Memory B cell (primary cell): ENCODE measurements at places on chromosomes 7 and 10.

GRCh38 chr7:127616724-127617123 is 1.2 kb downstream of the PAX4 start:
- H3K4me3 ChIP-seq = no peak overlapping the region
- no peak for DNase-seq
- peaks cover 33% of the 10 kb centered on the region for H3K27me3 ChIP-seq
- no peak overlapping the region for H3K27ac ChIP-seq
- peaks cover 2% of the 10 kb centered on the region for H3K36me3 ChIP-seq
- peaks cover 3% of the 10 kb centered on the region for H3K4me1 ChIP-seq

DNA sequence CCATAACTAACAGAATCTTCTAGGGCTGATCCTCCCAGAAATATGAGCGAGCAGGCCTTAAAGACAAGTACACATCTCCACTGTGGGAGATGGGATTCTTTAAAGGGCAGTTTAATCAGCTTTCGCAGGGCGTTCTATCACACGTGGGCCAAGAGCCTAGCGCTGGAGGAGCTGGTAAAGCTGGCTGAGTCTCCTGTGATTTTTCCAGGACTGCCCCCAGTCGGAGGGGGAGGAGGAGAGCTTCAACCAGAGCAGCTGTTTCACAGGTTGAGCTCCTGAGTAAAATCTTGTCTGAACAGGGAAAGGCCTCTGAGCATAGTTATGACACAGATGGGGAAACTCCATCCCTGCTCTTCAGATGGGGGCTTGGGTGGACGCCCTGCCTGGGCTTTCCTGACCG is 87.0 kb downstream of the ZNF365 start:
- H3K27ac ChIP-seq = no peak overlapping the region
- DNase-seq = no peak
- H3K27me3 ChIP-seq = no peaks in the 10 kb centered on the region
- no peak overlapping the region for H3K4me3 ChIP-seq
- peaks cover 20% of the 10 kb centered on the region for H3K4me1 ChIP-seq
- no peaks in the 10 kb centered on the region for H3K36me3 ChIP-seq

- H3K27me3 ChIP-seq = no peaks in the 10 kb centered on the region
- H3K4me1 ChIP-seq = no peaks in the 10 kb centered on the region
- H3K27ac ChIP-seq = no peak overlapping the region
- H3K4me3 ChIP-seq = no peak overlapping the region
Measured at GRCh38 chr10:129775681-129776080, 188.4 kb downstream of the EBF3 start.

GRCh38 chr10:352476-353235 is 217.4 kb downstream of the ZMYND11 start:
- no peaks in the 10 kb centered on the region for H3K4me1 ChIP-seq
- H3K36me3 ChIP-seq = no peaks in the 10 kb centered on the region
- no peaks in the 10 kb centered on the region for H3K27me3 ChIP-seq
- H3K27ac ChIP-seq = no peak overlapping the region

- H3K4me3 ChIP-seq = peak overlapping the region; percentile 78
- peaks cover 26% of the 10 kb centered on the region for H3K4me1 ChIP-seq
- no peak for DNase-seq
- H3K36me3 ChIP-seq = peaks cover 5% of the 10 kb centered on the region
- no peaks in the 10 kb centered on the region for H3K27me3 ChIP-seq
- H3K27ac ChIP-seq = peak overlapping the region; percentile 42
Measured at GRCh38 chr7:1919539-1920265, 249.6 kb downstream of the ELFN1 start.

DNA sequence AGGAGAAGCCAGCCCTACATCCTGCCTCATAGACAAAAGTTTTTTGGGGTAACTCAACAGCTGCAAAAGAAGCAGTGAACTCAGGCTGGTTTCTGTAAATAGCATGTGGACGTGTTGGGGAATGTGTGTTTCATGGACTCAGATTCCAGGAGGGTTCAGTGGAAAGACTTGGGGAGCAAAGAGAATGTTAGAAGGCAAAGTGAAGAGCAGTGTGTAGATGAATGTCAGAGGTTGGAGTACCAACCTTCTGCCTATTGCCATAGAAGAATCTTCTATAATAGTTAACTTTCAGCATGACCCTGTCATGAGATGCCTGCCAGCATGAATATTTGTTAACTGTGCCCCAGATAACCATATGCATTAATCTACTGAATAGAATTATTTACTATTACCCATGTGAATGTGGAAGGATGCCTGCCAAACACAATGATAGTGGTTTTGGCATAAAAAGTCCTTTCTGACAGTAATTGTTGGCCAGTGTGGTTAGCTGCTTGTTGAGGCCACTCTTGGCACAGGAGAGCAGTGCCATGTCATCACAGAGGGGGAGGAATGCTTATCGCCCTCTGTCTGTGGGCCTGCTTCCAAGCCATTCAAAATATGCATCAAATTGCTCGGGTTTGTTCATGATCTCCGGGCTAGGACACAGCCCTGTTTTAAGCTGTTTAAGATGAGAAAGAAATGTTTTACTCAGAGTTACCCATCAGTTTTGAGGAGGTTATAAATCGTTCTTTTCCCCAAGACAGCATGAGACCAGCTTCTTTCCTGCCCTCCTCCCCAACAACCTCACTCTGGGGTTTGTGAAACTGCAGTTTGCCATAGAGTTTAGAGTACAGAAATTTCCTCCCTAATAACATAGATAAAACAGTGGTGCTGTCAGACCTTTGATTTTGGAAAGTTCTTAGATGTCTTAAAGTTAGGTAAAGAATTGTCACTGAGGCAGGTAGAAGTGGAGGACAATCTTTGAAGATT is 165.3 kb downstream of the WNT2 start:
- DNase-seq = no peak
- no peak overlapping the region for H3K27ac ChIP-seq
- H3K4me3 ChIP-seq = no peak overlapping the region
- H3K36me3 ChIP-seq = no peaks in the 10 kb centered on the region

DNA sequence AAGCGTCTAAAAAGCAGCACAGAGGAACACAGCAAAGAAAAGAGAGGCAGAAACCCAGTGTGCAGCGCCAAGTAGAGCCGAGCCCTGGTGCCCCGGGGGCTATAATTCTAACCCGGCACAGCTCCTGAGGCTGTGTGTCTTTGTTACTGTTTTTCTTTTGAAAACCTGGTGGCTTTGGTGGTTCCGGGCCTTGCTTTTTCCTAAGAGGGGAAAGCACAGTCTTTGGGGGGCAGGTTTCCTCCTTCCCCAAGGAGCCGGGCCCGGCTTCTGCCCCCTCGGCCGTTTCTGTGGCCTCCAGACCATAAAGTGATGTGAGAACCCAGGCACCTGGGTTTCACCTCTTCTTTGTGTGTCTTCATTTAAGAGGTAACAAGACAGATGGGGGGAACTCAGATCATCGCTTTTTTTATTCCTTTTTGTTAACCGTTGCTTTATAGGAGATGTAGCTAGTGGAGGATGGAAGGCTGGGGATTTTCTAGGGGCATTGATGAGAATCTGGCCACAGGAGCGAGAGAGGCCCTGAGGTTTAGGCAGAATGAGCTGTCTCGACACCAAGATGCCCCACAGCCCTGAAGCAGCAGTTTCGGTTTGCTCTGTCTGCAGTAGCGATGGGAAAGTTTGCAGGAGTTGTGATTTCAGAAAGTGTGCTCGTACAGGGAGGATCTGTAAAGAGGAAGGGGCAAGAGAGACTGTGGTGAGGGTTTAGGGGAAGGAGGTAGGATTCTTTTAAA is 367.8 kb upstream of the GALNT17 start:
- peak overlapping the region; percentile 85 for H3K27ac ChIP-seq
- H3K4me3 ChIP-seq = peak overlapping the region; percentile 81
- H3K27me3 ChIP-seq = no peaks in the 10 kb centered on the region
- DNase-seq = no peak
- peaks cover 7% of the 10 kb centered on the region for H3K36me3 ChIP-seq

DNA sequence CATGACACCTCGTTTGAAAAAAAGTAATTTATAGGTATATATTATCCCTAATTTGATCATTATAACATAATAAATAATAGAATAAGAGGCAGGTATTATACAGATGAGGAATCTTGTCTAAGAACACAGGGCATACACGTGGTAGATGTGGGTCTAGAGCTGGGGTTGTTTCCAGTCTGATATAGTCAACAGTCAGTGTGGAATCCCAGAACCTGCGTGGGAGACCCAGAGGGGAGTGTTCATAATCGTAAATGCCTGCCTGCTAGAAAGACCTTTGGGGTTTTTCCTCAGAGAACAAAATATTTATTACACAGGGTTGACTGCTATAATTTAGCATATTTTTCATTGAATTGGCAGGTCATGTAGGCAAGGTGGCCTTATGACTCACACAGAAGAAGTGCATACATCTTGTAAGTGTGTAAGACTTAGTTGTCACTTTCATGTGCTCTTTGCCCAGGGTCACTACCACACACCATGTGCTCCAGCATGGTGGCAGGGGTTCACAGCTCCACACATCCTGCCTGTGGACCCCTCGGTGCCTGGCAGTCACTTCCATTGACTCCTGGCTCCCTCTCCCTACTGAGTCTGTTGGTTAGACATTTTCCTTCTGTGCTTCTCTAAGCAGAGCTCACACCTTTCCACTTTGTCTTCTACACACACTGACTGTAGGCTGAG is 94.9 kb upstream of the IKZF1 start:
- H3K27ac ChIP-seq = no peak overlapping the region
- peaks cover 42% of the 10 kb centered on the region for H3K4me1 ChIP-seq
- DNase-seq = no peak
- no peaks in the 10 kb centered on the region for H3K36me3 ChIP-seq

DNA sequence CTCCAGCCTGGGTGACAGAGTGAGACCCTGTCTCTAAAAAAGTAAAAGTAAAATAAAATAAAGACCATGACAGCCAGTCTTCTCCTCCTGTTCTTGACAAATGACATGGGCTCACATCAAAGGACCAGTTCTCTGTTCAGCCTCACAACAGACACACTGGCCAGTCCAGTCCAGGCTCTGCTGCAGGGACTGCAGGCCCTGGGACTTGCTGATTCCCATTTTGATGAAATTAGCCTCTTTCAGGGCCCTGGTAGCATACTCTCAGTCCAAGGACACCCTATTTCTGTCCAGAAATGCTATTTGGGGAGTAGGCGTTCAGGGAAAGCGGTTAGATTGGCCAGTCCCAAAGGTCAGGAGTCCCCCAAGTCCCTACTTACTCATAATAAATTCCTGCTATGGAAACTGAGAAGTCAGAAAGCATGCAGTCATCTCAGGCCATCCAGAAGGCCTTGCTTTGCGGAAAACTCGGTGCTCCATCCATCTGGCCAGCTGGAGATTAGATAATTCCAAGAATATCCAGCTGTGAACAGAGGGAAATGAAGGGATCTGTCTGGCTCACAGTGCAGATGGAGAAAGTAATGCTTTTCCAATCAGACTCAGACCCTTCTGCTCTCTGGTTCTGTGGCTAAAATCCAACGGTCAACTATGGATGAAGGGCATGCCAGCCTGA is 74.4 kb downstream of the RAB11FIP2 start:
- H3K27me3 ChIP-seq = peaks cover 3% of the 10 kb centered on the region
- H3K36me3 ChIP-seq = no peaks in the 10 kb centered on the region

- H3K4me1 ChIP-seq = peaks cover 3% of the 10 kb centered on the region
- no peaks in the 10 kb centered on the region for H3K36me3 ChIP-seq
Measured at GRCh38 chr10:71290331-71290730, 28.7 kb upstream of the SLC29A3 start.

GRCh38 chr7:148447221-148447849 is 143.2 kb upstream of the C7orf33 start:
- no peak for DNase-seq
- H3K4me1 ChIP-seq = peaks cover 5% of the 10 kb centered on the region
- peaks cover 1% of the 10 kb centered on the region for H3K27me3 ChIP-seq
- H3K36me3 ChIP-seq = no peaks in the 10 kb centered on the region
- no peak overlapping the region for H3K4me3 ChIP-seq

- no peak overlapping the region for H3K27ac ChIP-seq
- peaks cover 18% of the 10 kb centered on the region for H3K4me1 ChIP-seq
- peaks cover 4% of the 10 kb centered on the region for H3K36me3 ChIP-seq
- no peak for DNase-seq
- H3K4me3 ChIP-seq = no peak overlapping the region
- no peaks in the 10 kb centered on the region for H3K27me3 ChIP-seq
Measured at GRCh38 chr7:90564455-90564854, 31.7 kb upstream of the CDK14 start.

DNA sequence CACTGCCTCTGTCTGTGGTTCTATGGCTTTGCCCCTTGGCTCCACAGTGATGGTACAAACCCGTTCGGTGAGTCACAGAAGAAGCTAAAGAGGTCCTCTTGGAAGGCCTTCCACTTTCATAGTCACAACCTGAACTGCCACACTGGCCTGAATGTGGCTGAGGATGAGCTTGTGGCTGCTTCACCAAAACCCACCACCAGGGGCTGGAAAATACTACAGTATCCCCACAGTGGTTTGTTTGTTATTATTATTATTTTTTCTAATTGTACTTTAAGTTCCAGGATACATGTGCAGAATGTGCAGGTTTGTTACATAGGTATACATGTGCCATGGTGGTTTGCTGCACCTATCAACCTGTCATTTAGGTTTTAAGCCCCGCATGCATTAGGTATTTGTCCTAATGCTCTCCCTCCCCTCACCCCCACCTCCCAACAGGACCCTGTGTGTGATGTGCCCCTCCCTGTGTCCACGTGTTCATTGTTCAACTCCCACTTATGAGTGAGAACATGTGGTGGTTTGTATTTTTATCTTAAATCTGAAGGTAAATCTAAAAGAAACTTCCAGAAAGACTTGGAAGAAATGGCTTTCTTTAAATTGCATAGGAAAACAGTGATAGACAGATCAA is 160.8 kb upstream of the NPSR1 start:
- no peak overlapping the region for H3K4me3 ChIP-seq
- no peak overlapping the region for H3K27ac ChIP-seq
- no peaks in the 10 kb centered on the region for H3K36me3 ChIP-seq
- DNase-seq = no peak

- H3K27me3 ChIP-seq = no peaks in the 10 kb centered on the region
- peaks cover 22% of the 10 kb centered on the region for H3K36me3 ChIP-seq
- no peak for DNase-seq
Measured at GRCh38 chr10:32905466-32905865, 52.6 kb downstream of the ITGB1 start.

- H3K4me3 ChIP-seq = no peak overlapping the region
- no peaks in the 10 kb centered on the region for H3K4me1 ChIP-seq
- peaks cover 4% of the 10 kb centered on the region for H3K27me3 ChIP-seq
- no peaks in the 10 kb centered on the region for H3K36me3 ChIP-seq
Measured at GRCh38 chr7:155843426-155844018, 31.3 kb upstream of the SHH start.

DNA sequence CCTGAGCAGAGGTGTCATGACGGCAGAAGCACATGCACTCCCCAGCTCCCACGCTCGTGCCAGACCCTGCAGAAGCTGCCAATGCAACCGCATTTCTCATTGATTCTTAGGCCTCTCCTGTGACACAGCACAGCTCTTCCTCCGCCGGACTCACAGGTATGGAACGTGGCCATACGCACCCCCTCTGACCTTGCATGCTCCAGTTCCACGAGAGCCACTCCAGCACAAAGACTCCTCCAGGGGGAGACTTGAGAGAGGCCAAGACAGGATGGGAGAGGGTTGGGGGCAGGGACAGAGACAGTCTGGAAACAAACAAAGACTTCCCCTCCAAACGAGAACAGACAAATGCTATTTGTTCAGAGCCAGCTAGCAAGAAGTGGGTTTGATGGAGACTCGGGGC is 124.3 kb upstream of the PPP2R2D start:
- no peaks in the 10 kb centered on the region for H3K36me3 ChIP-seq
- no peak overlapping the region for H3K4me3 ChIP-seq
- H3K27ac ChIP-seq = no peak overlapping the region
- no peaks in the 10 kb centered on the region for H3K4me1 ChIP-seq
- peaks cover 5% of the 10 kb centered on the region for H3K27me3 ChIP-seq
